NCI-H187 (cell line): ENCODE measurements at places on chromosomes 16 and 17.

GRCh38 chr17:62070900-62071299 is 5.8 kb upstream of the MED13 start:
- DNase-seq = no peak

DNA sequence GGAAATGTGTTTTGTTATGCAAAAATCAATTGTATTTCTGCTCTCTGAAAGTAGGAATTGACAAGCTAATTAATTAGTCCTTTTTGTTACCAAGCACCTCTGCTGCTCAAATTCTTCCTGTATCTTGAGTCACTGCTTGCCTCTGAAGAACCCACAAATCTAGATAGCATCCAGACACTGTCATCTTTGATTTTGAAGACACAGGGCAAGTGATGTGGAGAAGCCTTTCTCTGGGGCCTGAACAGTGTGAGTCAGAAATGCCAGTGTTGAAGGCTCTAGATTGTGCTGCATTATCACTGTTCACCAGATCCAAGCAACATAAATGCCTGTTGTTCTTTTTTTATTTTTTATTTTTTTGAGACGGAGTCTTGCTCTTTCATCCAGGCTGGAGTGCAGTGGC is 10.9 kb upstream of the ST6GALNAC1 start:
- DNase-seq = no peak

GRCh38 chr16:75764154-75764768 is 38.0 kb upstream of the CPHXL start:
- no peak for DNase-seq

GRCh38 chr17:29677824-29678223 is 55.1 kb upstream of the CORO6 start:
- DNase-seq = no peak

DNA sequence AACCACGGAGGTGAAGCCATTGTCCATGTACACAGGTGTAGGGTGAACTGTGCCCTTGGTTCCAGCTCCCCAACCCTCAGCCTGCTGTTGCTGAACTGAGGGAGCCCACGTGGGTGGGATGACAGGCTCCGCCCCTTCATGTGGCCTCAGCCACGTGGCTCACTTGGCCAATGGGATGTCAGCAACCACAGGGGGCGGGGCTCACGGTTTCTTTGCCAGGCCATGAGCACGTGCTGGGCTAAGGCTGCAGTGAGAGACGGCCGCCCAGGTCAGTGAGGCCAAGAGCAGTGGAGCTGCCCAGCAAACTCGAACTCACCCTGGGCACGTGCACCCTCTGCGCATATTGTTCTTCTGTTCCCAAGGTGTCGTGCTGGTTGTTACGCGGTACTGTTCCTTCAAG is 282.6 kb downstream of the IRF8 start:
- no peak for DNase-seq

DNA sequence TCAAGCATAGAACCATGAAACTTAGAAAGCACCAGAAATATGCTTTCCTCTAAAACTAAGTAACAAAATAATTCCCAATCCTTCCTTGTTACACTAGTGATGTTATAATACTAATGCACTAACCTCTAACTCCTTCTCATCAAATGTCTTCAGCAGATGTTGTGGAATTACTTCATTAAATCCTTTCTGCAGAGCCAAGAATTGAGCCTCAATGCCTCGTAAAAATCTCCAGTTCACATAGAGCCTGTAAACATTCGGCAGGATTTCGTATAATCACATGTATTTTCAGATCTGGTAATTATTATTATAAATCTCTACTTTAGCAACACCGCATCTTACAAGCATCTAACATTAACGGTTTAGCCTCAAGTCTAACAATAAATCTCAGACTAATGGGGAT is 44.7 kb downstream of the CEP95 start:
- no peak for DNase-seq

DNA sequence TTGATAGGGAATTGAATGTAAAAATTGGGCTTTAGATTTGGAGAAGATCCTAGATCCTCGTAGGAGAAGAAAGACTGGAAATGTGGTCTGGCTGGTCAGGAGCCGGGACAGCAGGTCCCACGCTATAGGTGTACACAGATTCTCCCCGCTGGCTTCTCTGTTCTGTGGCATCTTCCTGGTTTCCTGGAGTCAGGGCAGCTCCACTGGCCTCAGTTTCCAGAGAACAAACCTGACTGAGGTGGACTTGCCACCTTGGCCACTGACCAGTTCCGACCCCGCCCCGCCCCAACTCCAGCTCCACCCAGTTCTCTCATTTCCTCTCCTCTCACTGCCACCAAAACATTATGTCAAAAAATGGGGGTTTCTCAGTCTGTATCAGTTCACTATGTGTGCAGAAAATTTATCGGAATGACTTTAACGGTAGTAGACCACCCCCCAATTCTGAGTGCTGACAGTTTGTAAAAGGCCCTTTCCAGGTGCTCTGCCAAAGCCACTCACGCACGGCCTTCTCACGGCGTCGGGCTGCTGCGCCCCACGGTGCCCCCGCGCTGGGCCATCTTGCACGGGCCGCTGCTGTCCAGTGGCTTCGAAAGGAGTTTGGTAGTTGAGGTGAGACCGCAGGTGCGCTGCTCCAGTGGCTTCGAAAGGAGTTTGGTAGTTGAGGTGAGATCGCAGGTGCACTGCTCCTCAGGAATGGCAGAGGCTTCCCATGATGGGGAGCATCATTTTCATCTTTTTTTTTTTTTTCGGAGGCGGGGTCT is 161.4 kb upstream of the CHMP6 start:
- DNase-seq = no peak

DNA sequence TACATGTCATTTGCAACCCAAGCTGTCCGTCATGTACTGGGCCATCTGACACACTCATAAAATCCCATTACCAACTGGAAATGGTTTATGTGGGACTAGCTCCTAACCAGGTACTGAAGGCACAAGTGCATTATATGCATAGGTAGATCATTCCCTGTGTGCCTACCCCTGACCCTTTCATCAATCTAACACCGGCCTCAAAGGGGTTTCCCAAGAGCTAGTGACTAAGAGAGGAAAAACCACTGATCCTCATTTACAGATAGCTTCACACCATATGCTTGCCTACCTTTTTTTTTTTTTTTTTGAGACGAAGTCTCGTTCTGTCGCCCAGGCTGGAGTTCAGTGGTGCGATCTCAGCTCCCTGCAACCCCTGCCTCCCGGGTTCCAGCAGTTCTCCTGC is 449.8 kb downstream of the SLC39A11 start:
- DNase-seq = no peak

DNA sequence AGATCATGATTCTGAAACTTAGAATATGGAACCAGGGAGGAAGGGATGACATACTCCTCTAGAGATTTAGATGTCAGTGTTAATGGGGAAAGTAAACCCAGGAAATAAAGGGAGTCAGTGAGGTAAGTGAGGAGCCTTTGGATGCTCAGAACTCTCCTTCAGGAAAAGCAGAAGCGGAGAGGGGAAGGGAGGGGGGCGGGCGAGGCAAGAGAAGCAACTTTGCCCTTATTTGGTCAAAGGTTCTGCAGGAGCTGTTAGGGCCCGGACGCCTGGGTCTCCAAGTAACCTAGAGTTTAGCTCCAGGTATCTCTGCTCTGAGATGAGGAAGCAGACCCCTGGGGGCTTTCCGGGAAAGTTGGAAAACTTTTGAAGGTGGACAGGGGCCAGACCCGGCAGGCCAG is 1.3 kb downstream of the PFN1 start:
- DNase-seq = no peak

GRCh38 chr17:1905190-1905913 is 75.5 kb downstream of the RPA1 start:
- peak; percentile 60 for DNase-seq

GRCh38 chr17:75937652-75938051 is 3.2 kb downstream of the FBF1 start:
- DNase-seq = no peak

- no peak for DNase-seq
These were observed 1.7 kb downstream of the SPHK1 start for GRCh38 chr17:76385892-76386786.
